ENCODE measurements at places on chromosomes 6 and 20.

- no peak for DNase-seq
These were observed 8.6 kb downstream of the TPX2 start for GRCh38 chr20:31747640-31748039.

DNA sequence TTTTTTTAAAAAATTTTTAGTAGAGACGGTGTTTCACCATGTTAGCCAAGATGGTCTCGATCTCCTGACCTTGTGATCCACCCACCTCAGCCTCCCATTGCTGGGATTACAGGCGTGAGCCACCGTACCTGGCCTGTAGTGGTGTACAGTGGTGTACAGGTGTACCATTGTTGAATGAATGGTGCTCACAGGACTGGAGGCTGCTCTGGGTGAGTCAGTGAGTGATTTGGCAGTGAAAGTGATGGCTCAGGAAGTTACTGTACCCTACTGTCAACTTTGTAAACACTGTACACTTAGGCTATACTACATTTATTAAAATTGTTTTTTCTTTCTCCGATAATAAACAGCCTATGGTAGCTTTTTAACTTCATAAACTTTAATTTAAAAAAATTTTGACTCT lies 122.8 kb upstream of the EEF1E1 start:
- DNase-seq: no peak

DNA sequence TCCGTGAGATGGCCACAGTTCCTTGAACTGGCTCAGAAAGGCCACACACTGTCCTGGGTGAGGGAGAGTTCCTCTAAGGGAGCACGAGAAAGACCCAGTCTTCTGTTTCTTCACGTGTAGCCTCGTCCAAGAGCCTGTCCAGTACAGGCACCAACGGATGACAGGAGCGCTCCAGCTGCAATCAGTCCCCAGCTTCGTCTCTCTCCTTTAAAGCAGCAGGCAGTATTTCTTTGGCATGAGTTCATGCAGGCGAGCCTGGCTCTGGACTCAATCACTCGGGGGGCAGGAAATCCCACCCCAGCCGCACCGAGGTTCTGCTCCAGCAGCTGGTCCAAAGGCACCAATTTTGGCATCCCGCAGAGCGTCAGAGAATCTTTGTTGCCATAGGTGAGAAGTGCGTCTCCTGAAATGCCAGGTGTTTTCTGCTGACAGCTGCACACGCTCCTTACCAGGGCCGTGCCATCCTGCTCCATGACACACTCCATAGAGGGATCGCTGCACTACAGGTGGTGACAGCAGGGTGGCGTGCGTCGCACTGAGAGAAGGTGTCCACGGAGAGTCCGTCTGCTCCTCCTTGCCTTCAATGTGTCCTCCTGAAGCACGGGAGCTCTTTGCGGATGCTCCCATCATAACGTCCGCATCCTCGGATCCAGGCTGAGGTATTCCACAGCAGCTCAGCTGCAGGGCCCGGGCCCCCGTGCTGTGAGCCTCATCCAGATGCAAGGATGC lies 59.6 kb upstream of the AFDN start:
- DNase-seq: no peak

DNA sequence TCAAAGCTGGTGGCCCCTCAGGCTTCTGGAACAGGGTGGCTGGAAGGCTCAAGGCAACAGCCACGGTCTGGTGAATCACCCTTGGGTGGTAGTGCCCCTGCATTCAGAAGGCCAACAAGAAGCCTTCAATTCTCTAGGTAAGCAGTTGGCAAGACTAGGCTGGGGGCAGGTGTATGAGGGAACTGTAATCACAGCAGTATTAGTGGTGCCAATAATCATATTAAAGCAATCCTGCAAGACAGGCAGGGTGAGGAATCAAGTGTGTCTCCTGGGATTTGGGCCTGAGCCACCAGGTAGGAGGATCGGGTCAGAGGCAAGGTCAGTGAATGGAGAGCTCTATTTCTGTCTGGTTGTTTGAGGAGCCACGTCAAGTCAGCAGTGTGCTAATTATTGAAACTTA lies 24.9 kb upstream of the SCUBE3 start:
- no peak for DNase-seq

DNA sequence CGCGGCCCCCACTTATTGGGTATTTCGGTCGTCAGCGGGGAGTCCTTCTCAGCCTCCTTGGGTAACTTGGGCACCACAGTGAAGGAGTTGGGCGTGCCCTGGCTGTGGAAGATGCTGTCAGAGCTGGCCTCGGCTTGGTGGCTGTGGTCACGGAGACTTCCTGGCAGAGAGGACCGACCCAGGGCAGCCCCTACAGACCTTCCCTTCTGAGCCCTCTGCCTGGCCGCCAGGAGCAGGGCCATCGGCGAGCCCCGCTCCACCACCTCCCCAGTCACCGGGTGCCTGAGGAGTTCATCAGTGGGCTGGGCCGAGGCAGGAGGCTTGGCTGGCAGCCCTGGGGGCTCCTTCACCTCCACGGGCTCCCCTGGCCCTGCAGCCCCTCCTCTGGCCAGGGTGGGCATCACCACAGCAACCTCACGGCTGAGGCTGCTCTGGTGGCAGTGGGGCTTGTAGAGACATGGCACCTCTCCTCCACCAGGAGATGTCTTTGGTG lies 37.2 kb downstream of the C6orf132 start:
- no peak for DNase-seq

DNA sequence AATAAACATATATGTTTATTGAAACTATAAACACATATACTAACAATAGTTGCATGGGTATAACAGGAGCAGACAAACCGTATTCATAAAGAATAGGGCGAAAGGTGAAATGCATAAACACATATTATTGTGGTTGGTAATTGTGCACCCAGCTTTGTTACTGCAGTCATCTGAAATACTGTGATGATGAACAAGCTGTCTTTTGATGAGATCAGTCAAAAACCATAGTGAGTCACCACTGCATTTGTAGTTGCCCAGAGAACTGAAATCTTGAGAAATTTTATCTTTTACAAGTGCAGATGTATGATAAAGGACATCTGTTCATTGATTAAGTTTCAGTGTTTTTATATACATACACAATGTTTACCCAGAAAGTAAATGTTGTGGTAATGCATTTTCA lies 133.7 kb downstream of the MYO6 start:
- no peak for DNase-seq

DNA sequence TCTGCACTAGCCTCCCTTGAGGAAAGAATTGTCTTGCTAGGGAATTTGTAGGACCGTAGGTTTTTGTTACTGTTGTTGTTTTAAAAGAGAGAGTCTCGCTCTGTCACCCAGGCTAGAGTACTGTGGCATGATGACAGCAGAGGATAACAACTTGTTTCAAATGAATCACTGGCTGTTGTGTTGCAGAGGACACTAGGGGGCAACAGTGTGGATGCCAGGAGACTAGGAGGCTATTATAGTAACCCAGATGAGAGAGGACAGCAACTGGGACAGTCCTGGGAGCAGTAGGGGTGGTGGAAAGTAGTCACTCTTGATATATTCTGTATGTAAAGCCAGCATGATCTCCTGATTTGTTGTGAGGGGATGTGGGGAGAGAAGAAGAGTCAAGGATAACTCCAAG lies 41.8 kb upstream of the LAMA4 start:
- no peak for DNase-seq

- no peak for DNase-seq
These were observed 179.3 kb upstream of the RIMS1 start for GRCh38 chr6:71707059-71707458.

DNA sequence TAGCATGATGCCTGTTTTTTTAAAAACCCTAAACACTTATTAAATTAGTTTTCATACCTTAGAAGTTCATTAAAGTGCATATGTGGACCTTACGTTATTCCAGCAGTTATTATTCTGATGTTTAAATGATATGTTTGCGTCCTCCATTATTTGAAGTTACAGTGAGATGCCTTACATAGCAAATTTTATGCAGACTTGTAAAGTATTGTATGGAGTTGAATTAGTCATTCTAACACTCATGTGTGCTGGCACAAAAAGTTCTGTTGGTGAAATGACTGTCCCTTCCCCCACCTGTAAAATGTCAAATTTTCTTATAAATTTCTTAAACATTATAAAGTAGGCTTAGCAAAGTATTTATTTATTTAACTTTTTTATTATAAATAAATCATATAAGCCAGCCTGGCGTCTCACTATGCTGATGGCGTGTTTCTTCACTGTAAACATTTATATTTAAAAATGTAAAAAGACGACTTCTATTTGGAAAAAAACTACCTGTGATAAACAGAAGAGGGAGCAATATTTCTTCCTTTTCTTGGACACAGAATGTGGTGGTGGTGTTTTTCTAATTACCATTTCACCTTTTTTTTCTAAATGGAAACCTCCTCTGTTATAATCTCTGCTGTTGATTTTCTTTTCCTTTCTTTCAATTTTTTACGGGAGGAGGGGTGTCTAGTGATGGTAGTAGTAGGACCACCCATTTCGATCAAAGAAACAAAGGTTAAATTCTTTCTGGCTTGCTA lies 155.4 kb downstream of the RFPL4B start:
- no peak for DNase-seq

GRCh38 chr20:19807191-19807945 lies 49.3 kb downstream of the RIN2 start:
- DNase-seq: peak; percentile 61

GRCh38 chr6:107115695-107116327 lies 496 bp upstream of the BEND3 start:
- DNase-seq: peak; percentile 54

DNA sequence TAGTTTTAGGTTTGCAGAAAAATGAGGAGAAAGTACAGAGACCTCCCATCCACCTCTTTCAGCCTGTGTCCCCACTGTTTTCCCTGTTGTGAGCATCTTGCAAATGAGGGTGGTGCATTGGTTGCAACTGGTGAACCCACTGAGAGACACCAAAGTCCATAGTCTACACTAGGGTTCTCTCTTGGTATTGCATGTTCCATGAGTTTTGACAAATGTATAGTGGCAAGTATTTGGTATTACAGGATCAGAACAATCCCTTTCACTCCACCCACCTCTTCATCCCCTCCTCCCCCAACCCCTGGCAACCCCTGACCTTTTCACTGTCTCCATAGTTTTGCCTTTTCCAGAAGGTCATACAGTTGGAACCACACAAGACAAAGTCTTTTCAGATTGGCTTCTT lies 20.1 kb downstream of the ZNF831 start:
- DNase-seq: no peak

DNA sequence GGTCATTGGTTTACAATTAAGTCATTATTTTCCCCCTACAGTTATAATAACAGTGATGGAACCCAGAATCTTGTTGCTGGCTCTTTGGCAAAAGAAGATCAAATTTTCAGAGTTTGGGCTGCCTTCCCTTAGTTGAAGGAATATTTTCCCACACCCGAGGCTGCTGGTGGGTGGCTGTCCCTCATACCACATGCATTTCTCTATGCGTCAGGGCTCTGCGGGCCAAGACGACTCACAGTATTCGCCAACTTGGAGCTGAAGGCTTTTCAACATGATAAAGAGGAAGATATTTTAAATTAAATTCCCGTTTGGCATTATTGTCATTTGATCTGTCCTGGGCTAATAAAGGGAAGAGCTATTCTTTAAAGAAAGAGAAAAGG lies 102.2 kb upstream of the SASH1 start:
- no peak for DNase-seq

DNA sequence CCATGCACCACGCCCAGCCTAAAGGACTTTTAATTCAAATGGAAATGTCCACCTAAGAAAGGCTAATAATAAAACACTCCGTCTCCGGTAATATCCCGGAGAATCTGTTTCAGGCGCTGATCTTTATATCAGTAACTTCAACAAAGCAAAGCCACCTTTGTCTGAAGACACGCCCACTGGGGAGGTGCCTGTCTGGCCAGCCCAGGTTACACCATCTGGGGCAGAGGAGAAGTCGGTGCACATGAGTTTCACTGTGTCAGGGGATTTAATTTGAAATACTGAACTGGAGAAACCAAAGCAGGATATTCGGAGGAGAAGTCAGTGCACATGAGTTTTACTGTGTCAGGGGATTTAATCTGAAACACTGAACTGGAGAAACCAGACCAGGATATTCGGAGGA lies 9.4 kb downstream of the SERPINB6 start:
- no peak for DNase-seq

DNA sequence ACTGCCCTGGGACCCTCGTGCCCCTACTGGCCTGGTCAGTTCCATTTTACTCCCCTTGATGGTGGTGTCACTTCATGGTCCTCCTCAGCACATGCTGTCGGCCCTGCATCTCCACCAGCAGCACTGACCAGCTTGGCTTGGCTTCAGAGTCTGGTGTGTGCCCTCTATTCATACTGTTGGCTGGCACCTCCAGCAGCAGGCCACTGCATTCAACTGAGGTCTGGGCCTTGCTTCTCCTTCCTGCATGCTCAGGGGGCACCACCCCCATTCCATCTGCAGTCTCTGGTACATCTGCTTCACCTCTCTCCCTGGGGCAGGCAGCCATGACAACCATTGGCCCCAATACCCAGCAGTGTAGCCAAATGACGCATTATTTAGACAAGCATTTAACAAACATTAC lies 155.9 kb downstream of the SLC24A3 start:
- no peak for DNase-seq

- no peak for DNase-seq
These were observed 136.2 kb upstream of the GLP1R start for GRCh38 chr6:38912378-38912777.

GRCh38 chr6:160065200-160065599 lies 56.4 kb upstream of the SLC22A1 start:
- DNase-seq: no peak

GRCh38 chr6:6818078-6818639 lies 229.6 kb downstream of the LY86 start:
- DNase-seq: no peak

DNA sequence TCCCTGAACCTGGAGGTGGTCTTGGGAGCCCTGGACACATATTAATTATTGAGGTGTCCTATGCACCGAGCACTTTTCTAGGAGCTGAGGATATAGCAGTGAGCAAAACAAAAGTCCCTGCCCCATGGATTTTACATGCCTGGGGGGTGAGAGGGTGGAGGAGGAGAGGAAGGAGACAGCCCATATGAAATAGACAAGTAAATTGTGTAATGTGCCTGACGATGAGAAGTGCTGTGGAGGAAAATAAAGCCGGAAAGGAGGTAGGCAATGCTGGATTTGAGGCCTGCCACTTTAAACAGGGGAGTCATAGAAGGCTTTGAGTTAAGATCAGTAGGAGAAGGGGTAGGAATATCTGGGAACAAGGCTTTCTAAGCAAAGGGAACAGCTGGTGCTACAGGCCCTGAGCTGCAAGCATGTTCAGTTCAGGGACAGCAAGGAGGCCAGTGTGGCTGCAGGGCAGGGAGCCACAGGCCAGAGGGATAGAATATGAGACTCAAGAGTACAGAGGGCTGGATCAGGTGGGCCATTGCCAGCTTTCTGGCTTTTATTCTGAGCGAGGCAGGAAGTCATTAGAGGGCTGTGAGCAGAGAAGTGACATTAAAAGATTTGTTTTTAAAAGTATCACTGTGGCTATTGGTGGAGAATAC lies 19.1 kb upstream of the MYLIP start:
- DNase-seq: no peak

- no peak for DNase-seq
These were observed 93.7 kb downstream of the PLG start for GRCh38 chr6:160795721-160796120.

DNA sequence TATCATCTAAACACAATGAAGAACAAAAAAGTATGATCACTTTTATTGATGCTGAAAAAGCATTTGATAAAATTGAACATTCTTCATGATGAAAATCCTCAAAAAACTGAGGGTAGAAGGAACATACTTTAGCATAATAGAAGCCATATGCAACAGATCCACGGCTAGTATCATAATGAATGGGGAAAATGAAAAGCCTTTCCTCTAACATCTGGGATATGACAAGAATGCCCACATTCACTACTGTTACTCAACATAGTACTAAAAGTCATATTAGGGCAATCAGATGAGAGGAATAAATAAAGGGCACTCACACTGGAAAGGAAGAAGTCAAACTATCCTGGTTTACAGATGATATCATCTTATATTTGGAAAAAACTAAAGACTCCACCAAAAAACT lies 256.6 kb downstream of the RFPL4B start:
- DNase-seq: no peak
